ENCODE measurements at places on chromosomes 6 and 20.

DNA sequence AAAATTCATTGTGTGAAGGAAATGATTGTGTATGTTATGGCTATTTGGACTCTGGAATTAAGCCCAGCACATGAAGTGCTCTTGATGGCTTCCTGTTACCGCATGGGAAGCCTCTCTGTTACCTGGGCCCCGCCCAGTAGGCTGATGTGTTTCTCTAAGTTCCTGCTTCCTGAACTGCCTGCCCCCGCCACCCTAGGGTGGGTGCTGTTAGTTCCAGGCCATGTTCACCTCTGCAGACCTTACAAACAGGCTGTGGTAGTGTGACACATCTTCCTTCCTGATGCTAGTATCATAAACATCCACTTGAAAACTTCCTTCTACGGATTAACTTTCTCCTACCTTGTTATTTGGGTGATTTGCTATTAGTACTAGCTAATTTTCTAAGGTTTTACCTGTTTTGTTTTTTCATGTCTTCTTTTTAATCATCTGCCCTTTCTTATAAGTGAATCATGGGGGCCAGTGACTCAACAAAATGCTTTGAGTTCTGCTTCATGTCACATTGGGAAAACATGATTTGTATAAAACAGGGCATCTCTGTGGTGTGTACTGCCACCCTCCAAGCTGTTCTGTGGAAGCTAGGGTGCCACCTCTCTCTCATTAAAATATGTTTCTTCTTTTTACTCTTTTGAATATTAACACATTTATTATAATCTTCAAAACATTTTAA lies 40.6 kb downstream of the SH3BGRL2 start:
- no peak for DNase-seq

GRCh38 chr6:154292855-154293519 lies 63.6 kb downstream of the IPCEF1 start:
- DNase-seq, result peak; percentile 20

- DNase-seq, result no peak
Observed at GRCh38 chr6:142075516-142076101, 57.1 kb upstream of the GJE1 start.

DNA sequence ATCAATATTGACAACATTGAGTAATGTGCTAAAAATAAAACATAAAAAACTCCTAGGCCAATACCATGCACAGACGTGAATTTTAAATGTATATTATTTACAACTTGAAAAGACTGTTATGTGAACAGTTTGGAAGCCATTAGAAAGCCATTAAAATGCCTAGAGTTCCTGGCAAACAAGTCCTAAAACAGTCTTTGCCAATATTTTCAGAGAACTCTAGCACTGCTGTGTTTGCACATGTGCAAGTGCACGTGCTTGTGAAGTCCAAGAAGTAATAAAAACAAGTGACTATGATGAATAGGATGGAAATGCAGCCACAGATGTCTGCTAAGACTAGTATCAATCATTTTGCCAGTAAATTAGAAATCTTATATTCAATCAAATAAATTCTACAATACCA lies 1447.6 kb downstream of the GRIK2 start:
- DNase-seq, result no peak

GRCh38 chr6:19299129-19299528 lies 538.0 kb upstream of the ID4 start:
- DNase-seq, result no peak

- no peak for DNase-seq
Observed at GRCh38 chr20:18684775-18685174, 96.9 kb downstream of the DTD1 start.

- no peak for DNase-seq
Observed at GRCh38 chr20:50582591-50583234, 72.5 kb downstream of the PTPN1 start.

Data from BJ (cell line).